ENCODE measurements at places on chromosomes 3 and 15.

- no peak for DNase-seq
Observed at GRCh38 chr3:47901280-47901833, 98.4 kb downstream of the DHX30 start.

DNA sequence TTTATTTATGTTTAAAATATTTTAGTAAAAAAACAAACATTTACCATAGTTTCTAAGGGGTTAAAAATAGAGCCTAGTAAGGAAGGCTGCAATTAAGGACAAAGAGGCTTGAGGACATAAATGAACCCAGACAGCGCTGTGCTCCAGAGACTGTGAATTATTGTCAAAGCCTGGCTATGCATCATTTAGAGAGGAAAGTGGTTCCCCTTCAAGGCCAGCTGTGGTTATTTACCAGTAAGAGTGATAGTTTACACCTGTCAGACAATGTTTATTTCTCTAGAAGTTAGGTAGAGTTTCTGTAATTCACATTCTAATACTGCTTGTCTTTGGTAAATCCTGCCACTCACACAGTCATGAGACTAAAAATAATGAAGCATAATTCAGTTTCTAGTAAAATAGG is 32.4 kb upstream of the PIK3R4 start:
- no peak for DNase-seq

DNA sequence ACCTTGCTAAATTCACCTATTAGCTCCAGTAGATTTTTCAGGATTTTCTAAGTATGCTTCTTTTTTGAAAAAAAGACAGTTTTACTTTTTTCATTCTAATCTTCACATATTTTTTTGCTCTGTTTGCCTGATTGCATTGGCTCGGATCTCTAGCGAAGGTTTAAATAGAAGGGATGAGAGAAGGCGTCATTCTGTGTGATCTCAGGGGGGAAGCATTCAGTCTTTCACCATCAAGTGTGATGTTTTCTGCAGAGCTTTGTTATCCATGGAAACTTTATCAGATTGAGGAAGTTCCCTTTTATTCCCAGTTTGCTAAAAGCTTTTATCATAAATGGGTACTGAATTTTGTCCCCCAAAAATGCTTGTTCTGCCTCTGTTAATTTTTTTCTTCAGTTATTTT is 120.3 kb downstream of the LRRK1 start:
- DNase-seq, result no peak

GRCh38 chr3:128550113-128550440 is 57.1 kb upstream of the GATA2 start:
- DNase-seq, result no peak

DNA sequence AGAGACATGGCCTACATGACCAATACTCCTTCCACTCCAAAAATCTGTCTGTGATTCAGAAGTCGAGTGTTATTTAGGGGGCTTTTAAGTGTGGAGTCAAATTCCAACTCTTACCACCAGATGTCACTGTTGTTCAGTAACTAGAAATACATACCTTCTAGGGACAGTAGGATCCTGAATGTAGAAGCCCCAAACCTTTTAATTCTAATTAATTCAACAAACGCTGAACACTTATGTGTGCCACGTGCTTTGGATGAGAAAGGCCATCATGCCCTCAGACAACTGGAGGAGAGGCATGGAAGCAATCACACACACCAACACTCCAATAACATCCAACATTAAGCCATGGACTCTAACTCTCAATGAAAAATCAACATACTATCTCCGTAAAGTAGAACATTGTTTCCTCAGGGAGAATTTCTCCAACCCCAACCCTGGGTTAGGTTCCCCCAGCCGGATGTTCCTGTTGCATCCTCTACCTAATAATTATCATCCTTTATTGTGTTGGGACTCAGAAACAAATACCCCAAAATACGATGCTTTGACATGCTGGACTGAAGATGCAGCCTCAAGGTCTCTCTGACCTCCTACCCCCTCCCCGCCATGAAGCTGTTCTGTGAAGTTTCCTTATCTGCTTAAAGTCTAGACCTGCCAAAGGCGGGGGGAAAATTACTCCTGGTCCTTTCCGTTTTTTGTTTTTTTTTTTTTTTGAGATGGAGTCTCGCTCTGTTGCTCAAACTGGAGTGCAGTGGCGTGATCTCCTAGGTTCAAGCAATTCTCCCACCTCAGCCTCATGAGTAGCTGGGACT is 8.0 kb upstream of the CCDC13 start:
- DNase-seq, result no peak
